Aorta (tissue), 5 donors: ENCODE measurements at places on chromosomes 7 and 10.

DNA sequence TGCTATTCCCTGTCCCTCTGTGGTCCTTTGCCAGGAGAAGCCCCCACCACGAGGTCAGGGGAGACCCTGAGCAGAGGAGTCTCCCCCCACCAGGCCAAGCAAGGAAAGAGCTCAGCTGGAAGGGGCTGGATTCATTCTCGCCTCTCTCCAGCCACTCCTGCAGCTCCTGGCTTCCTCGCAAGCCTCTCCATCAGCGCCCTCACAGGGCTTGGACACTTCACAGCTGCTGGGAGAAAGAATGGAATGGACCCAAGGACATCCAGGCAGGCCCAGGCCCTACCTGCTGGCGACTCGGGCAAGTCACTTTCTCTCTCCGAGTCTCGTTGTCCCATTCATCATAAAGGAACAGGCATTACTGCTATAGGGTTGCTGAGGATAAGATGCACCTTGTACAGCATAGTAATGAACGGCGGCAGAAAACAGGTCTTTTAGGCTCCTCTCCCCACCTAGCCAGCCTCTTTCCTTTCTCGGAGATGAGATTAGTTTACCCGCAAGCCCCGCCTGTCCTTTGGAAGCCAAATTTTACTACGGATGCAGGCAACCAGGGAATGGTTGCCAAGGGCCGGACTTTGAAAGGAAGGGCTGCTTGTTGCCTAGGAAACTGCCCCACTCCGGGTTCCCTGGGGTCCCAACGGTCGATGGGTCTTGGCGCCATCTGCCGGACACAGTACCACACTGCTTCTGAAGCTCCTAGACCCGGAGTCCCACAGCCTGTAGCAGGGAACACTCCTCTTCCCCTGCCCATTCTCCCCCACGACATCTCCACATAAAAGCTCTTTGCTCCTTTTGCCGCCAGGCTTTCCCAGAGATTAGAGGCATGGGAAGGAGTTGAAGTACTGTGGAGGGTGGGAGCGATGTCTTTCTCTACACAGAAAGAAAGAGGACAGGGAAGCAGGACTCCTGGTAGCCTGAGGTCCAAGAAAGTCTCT is 22.3 kb downstream of the IMPDH1 start:
- peak; percentile 94 for DNase-seq

- peak; percentile 11 for DNase-seq
These were observed 103.7 kb downstream of the DNAJB6 start for GRCh38 chr7:157440346-157441022.

DNA sequence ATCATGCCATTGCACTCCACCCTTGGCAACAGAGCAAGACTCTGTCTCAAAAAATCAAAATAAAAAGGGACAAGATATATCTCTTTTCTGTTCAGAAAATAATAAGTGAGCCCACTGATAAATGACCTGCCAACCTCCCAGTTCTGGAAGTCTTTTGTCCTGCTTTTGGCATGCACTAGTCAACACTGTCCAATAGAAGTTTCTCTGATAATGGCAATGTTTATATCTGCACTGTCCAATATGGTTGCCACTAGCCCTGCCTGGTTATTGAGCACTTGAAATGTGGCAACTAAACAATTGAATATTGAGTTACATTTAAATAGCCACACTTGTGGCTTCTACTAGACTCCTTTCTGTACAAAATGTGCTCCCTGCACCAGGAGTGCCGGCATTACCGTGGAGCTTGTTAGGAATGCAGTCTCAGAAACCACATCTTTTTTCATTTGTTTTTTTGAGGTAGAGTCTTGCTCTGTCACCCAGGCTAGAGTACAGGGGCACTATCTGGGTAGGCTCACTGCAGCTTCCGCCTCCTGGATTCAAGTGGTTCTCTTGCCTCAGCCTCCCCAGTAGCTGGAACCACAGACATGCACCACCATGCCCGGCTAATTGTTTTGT is 229.7 kb downstream of the CACNB2 start:
- no peak for DNase-seq

DNA sequence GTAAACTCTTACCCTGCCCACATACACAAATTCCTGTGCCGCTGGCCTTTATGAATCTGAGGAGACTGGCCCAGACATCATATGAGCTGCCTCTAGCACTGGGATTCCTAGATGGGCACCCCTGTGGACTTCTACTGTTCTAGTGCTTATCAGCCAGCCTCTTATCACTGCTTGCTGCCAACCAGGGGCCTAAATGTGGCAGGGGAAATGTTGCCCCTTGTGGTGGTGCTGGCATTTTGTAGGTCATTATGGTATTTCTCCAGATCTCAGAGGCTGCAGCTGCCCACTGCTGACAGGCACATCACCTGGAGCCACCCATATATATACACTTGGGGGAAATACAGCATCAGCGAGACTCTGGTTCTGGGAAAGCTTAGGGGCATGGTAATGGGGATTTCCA is 5.4 kb downstream of the SFR1 start:
- DNase-seq, result no peak

DNA sequence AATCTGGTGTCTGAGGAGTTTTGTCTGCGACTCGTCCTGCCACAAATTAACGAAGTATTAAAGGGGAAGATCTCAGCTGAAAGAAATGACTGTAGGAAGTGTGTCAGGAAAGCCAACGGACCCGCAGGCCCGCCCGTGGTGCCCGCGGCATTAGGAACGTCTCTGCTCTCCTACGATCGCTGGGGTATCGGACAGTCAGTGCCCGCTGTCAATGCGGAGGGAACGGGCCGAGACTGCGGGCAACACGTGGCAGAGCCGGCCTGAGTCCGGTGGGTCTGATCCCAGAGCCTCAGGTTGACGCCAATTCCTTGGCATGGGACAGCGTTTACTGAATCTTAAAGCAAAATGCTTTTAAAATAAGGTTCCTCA is 128.7 kb downstream of the KBTBD2 start:
- no peak for DNase-seq

- DNase-seq, result no peak
These were observed 33.6 kb downstream of the AOAH start for GRCh38 chr7:36690514-36691187.

GRCh38 chr10:71266147-71266917 is 52.7 kb upstream of the SLC29A3 start:
- DNase-seq, result no peak

DNA sequence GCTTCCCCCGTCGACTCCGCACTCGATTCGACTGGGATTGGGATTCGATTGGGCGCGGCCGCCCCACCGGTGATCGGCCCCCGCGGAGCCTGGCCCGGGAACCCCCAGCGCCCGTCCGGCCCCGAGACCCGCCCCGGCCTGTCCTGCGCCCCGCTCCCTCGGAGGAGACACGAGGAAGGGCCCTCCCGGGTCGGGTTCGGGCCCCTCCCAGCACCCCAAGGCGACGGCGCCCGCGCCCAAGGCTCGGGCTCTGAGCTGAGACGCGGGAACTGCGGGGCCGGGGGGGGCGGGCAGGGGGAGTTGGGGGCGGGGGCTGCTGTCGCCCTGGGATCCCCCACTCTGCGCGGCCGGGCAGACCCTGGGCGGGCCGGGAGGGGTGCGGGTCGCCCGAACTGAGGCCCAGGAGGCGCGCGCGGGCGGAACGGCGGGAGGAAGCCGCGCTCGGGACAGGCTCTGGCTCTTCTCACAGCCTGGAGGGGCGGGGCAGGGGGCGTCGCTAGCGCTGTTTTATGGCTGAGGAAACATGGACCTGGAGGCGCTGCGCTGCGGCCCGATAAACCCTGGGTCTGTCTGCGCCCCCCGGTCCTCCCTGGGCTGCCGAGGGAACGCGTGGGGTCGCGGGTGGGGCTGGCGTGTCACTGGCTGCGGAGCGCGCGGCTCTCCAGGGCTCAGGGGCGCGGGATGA is 1.7 kb upstream of the NKX6-2 start:
- no peak for DNase-seq

GRCh38 chr10:679556-679955 is 9.9 kb downstream of the DIP2C start:
- peak; percentile 28 for DNase-seq

DNA sequence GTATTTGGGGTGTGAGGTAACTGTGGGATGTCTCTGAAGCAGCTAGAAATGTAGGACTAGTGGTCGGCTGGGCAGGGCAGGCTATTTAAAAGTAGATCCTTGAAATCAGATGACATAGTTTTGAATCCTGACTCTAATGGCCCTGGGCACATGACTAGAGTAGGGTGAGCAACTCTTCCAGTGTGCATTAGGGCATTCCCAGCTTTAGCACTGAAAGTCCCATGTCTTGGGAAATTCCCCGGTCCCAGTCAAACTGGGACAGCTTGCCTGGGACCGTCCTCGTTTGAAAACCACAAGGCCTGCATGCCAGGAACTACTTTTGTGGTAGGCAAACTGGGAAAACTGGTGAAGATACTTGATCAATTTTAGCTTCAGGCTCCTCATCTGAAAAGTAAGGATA is 255.3 kb downstream of the PTEN start:
- no peak for DNase-seq

GRCh38 chr7:44541-44896 is 147.9 kb upstream of the FAM20C start:
- no peak for DNase-seq

DNA sequence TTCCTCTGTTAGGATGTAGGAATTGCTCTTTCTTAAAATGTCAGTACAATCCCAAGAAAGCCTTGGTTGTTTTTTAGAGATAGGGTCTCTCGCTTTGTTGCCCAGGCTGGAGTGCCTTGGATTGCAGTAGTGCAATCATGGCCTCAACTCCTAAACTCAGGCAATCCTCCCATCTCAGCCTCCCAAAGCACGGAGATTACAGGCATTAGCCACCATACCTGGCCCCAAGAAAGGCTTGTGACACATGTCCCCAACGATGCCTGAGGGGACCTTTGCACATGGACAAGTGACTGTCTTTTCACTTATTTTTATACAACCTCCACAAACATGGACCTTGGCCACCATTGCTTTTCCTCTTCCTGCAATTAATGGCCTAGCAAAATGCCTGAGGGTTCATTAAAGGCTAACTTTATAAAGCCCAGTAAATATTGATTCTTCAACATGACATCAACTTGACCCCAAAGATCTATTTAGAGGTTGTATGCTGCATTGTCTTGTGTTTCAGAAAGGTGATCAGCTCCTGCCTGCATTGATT is 10.0 kb upstream of the SPOCK2 start:
- DNase-seq, result no peak

DNA sequence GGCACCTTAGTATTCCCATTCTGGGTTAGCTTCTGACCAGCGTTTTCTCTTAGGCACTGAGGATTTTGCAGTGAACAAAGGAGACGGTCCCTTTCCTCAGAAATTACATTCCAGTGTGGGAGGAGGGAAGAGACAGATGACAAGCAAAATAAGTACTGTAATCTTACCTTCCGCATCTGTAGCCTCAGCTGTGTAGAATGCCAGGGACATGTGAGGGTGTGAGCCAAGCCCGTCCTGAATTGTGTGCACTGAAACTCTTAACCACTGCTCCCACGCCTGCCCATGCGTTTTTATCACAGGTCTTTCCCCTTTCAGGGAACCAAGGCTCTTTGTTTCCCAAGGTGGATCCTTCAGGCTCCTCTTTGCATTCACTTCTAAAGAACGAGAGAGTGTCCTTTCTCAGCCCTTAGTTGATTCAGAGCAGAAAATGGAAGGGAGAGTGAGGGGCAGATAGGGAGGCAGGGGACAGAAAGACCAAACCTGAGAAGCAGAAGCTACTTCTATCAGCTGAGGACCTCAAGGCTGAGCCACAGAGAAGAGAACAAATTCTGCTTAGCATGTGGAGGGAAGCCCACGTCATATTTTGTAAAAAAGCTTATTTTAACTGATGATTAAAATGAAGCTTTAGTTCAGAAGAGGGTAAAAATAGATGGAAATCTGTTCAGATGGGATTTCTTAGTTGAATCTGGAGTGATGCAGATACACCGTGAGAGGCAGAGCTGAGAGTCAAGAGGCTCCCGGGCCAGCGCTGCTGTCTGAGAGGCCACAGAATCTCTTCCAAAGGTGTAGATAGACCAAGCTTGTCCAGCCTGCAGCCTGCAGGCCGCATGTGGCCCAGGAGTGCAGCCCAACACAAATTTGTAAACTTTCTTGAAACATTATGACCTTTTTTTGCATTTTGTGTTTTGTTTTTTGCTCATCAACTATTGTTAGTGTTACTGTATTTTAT is 122.5 kb downstream of the CCNY start:
- no peak for DNase-seq

GRCh38 chr7:133299676-133300075 is 46.8 kb downstream of the EXOC4 start:
- DNase-seq, result no peak

GRCh38 chr7:7017707-7018280 is 164.6 kb upstream of the C1GALT1 start:
- DNase-seq, result no peak

- DNase-seq, result no peak
These were observed 139.3 kb downstream of the GALNT17 start for GRCh38 chr7:71271203-71271602.

DNA sequence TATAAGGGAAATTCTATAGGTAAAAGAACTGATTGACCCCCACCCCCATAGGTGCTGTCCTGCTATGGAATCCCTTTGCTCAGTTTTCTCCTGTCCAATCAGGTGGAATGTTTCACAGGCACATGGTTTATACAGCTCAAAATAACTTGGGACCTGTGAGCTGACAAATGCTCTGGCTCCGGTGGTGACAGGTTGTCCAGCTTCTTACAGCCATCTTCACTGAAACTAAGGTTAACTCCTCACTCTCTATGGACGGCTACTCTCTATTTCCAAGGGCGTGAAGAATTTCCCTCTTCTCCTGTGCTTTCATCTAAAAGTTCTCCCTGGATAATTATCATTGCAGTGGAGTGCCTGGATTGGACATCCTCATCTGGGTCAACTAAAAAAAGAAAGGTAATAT is at the start of gene MYPN:
Gene MYPN (plus strand): TSS at position 158 of the 400 bp plus-strand sequence. CDS start 11,951 bp downstream, outside the sequence.
- DNase-seq, result no peak

GRCh38 chr7:94145602-94146001 is 141.4 kb upstream of the BET1 start:
- DNase-seq, result no peak

DNA sequence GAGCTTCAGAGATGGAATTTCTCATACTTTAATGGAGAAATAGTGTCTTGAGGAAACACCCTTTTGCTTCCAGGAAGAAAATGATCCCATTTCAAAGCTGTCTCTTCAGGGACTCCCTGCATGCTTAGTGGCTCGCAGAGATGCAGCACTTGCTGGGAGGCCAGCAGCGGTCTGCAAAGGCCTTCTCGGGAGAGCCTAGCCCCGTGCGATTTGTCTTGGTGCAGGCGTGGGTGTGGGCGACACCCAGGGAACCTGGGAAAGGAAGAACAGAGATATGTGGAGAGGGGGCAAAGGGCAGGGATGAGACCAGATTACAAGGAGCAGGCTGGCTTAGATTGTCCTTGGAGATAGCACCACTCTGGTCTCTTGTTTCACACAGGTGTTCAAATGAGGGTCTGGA is 352.3 kb upstream of the PODXL start:
- no peak for DNase-seq

DNA sequence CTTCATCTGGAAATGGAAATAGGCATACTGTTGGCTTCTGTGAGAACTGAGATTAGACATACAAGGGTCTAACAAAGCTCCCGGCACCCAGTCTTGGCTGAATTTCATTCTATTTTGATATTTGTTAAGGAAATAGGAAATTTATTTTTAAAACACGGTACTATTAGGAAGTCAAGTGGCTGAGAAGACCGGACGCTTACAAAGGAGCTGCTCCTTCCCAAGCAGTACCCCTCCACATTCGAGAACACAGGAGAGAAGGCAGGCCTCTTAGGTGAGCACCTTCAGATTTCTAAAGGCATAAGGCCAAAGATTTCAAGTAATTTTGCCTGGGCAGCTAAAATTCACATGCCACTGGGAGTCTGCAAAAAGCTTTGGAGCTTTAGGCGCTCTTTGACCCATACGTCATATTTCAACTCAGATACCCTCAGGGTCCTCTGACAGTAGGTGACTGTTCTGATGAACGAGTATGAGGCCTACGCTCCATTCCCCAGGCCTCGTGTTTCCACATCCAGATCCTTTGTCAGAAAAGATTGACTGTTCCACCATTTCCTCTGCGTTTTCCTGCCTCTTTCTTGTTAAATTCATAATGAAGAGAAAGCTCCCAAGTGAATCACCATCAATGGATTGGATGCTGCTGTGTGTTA is 17.3 kb downstream of the TRIL start:
- DNase-seq, result no peak
